ENCODE measurements at places on chromosomes 7 and 10.

GRCh38 chr10:13808556-13809391, 222.0 kb downstream of the PRPF18 start:
- no peak for DNase-seq

DNA sequence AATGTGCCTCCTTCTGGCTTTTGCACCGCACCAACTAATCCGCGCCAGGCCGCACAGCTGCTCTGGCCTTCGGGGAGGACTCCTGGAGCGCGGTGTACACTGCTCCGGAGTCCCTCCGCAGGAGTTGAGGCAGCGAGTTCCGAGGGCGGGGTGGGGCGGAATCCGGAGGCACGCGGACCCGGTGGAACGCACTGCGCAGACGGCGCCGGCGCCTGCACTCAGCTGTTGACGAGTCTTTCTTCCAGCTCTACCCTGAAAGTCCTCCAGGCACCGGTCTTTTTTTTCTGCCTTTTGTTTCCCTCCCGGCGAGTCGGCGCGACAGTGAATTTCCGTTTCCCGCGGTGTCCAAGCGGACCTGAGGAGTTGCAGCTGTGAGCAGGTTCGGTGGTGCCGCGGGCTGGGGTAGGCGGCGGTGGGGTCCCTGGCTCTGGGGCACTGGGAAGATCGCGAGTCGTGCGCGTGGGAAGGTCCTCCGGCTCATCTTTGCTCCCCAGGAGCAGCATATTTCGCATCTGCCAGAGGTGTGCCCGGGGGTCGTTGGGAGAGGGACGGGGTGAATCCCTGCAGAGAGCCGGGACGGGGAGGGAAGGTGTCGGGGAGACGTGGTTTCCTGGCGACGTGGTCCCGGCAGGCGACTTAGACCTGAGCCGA, 44.1 kb downstream of the SFTPD start:
- DNase-seq: peak; percentile 23

- DNase-seq: no peak
These were observed 57.5 kb downstream of the CAMK1D start for GRCh38 chr10:12406764-12407400.

DNA sequence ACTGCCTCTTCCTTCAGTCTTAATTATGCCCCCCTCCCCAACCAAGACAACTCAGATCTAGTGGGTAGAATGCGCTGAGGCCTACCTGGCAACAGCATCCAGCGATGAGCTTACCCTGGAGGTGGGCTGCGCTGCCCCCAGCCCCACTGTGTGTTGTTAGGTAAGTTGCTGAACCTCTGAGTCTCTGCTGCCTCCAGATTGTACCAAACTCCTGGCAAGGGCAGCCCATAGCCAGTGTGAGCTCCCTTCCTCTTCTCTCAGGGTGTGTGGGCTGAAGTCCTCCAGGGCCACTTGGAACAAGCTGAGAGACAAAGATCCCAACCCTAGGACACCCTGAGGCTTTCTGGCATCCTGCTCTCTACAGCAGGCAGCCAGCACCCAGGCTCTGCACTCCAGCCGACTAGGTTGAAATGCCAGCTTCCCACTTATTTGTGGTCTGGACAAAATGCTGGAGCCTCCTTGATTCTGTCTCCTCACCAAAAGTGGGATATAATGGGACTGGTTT, 135.3 kb downstream of the ARHGAP22 start:
- no peak for DNase-seq

DNA sequence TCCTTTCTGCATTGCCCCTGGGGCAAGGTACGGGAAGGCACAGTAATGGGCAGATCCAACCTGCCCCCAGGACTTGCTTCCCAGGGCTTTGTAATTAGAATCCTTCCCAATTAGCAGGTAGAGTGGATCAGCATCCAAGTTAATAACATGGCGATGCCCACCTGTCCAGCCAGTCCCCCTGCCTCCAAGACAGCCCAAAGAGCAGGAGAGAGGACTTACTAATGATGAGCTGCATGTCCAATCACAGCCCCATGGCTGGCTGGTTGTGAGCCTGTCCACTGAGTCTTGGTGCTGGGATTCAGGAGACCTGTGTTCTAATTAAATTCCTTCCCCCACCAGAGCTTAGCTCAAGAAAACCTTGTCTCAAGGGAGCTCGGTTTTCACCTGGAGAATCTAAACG, 49.0 kb downstream of the RPS24 start:
- DNase-seq: no peak

GRCh38 chr7:13778967-13779366, 210.5 kb downstream of the ETV1 start:
- no peak for DNase-seq

GRCh38 chr7:51219261-51219988, 97.2 kb downstream of the COBL start:
- DNase-seq: no peak

- DNase-seq: no peak
These were observed 81.4 kb downstream of the NRBF2 start for GRCh38 chr10:63214571-63214970.

DNA sequence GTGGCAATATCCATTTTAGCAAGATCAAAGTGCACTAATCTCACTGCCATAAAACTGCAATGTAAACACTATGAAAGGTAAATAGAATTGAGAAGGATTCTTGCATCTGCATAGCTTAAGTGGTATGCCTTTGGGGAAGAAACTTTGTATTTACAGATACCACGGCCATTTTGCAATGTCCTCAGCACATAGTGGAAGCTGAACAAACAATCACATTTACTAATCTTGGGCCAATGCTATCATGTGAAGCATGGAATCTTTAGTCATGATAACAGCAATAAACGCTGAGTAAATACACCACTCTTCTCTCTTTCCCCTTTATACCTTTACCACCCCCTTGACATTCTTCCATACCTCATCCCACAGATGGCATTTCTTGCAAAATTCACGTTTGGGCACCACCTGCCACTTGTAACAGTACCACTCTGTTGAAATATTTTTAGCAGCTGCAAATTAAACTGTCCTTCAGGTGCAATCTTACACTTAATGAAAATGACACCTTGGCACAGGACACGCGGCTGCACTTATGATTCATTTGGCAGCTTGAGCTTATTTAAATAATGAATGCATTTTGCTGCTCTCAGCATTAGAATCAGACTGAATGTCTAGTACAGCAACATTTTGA, 171.8 kb downstream of the SEMA3A start:
- DNase-seq: peak; percentile 70

GRCh38 chr7:16836481-16836880, 31.7 kb upstream of the AGR2 start:
- no peak for DNase-seq

Measured in large intestine (tissue), 12 donors.